Sciatic nerve (tissue), 2 donors: ENCODE measurements at places on chromosomes 4 and X.

GRCh38 chr4:98377559-98377958, 116.4 kb downstream of the RAP1GDS1 start:
- DNase-seq = no peak

DNA sequence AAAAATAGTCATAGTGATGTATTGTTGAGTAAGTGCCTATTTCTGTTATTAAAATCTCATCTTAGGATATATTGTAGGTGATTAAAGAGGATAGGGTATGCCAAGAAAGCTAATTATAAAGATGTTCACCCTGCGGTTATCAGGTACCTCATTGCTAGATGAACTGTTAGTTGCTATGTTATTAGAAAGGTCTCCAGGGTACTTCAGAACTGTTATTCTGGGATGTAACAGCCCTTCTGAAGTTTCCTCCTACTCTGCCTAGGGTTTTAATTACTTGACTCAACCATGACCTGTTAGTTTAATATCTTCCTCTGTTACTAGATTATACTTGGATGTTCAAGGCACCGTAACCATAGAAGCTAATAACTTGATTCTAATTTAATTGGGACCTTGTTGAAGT, 15.4 kb downstream of the TMPRSS11E start:
- DNase-seq = no peak

- no peak for DNase-seq
Measured at GRCh38 chr4:77229433-77229832, 72.4 kb downstream of the CCNG2 start.

GRCh38 chrX:110153896-110154295, 151.0 kb downstream of the TMEM164 start:
- no peak for DNase-seq

DNA sequence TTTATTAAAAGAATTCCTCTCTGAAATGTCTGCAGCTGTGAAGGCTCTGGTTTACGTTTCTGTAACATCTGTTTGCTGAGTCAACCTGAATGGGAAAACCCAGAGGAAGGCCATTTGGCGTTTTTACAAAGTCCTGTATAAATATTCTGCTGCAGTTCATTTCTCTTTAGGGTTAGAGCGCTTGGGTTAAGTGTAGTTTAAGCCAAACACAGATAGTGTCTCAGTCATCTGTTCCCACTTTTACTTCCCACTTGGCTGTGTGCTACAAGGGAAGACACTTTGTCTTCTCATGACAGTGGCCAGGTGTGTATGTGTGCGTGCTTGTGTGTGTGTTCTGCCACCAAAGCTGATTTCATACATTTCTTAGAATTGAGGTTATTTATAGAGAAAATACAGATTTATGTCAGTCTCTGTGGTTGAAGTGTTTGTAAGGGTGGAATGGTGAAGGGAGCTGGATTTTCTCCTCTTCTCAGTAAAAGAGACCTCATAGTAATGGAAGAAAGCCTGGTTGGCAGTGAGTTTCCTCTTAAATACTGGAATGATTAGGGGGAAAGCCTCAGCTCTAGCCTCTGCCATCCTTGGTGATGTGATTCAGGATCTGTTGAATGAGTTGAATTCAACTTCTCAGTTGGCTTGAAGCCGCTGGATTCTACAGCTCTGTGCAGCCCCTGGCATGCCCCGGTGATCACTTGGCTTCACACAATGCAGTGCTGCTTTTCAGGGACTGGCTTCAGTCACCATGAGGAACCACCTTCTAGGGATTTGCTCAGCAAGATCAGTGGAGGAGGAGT, 50.6 kb downstream of the JADE1 start:
- no peak for DNase-seq

DNA sequence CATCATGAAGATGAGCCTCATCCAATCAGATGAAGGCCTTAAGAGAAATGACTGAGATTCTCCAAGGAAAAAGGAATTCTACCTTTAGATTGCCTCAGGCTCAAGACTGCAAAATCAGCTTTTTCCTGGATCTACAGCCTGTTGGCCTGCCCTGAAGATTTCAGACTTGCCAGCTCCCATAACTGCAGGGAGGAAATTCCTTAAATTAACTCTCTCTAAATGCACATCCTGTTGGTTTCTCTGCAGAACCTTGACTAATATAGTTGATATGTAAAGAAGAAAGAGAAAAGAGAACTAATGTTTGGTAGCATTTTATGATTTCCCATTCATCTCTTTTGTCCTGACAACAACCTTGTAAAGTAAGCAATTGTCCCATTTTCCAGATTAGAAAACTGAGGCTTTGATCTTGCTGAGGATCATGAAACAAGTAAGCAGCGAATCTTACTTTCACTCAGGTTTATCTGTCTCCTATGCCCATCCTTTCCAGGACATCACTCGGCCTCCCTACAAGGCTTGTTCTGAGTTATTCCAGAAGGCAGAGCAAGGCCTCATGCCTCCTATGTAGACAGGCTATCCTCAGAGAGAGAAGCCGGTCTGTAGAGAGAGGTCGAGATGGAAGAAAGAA, 115.0 kb upstream of the LDB2 start:
- no peak for DNase-seq

DNA sequence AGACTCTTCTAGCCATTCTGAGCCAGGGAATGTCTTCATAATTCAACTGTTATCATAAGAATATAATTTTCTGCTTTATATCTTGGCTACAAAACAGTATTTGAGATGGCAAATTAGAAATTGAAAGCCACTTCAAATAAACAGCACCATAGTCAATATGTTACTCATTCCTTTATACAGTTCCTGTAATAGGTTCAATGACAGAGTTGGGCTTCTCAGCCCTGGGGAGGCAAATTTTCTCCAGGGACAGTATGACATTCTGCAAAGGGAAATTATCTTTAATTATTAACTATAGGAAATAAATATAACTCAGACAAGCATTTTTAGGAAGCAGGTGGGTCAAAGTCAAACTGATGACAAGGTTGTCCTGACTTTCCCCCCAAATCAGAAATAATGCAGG, 71.9 kb upstream of the RPS6KA6 start:
- DNase-seq = no peak

DNA sequence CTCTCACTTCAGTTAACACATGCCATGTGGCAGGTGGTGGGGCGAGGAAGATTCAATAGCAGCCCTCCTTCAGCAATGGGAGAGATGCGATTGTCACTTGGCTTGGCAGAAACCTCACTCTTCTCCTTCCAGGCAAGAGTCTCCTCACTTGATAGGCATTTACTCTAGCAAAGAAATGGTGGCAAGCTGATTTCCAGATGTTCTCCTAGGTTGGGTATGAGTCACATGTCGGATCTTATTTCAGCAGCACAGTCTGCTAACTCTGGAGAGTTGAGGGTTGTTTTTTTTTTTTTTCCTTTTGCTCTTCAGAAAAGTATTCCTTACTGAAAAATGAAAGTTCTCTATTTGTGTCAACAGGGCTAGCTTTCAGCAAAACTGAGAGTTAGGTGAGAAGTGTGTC, 119.5 kb upstream of the CHRDL1 start:
- no peak for DNase-seq

DNA sequence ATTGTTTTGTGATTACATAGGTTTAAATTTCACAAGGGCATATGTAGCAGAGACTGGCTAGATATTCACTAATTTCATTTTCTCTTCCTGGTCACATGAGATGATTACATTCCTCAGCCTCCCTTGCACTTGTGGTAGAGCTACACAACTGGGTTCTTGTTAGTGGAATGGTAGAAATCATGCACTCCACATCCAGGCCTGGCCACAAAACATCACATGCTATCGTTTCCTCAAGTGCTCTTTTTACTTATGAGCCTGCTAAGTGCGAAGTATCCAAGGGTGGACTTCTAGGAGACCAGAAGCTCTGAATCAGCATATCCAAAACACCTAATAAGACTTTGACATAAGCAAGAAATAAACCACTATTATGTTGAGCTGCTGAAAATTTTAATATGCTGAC, 26.4 kb upstream of the HPGDS start:
- DNase-seq = no peak

- DNase-seq = no peak
Measured at GRCh38 chr4:188008377-188008776, 12.8 kb downstream of the ZFP42 start.

- DNase-seq = no peak
Measured at GRCh38 chrX:28966331-28966730, 379.1 kb downstream of the IL1RAPL1 start.

- no peak for DNase-seq
Measured at GRCh38 chr4:188138227-188138626, 1.0 kb upstream of the TRIML1 start.

GRCh38 chr4:113141901-113142346, 92.5 kb downstream of the ANK2 start:
- no peak for DNase-seq

- DNase-seq = no peak
Measured at GRCh38 chr4:55989766-55990165, 41.0 kb downstream of the CEP135 start.

DNA sequence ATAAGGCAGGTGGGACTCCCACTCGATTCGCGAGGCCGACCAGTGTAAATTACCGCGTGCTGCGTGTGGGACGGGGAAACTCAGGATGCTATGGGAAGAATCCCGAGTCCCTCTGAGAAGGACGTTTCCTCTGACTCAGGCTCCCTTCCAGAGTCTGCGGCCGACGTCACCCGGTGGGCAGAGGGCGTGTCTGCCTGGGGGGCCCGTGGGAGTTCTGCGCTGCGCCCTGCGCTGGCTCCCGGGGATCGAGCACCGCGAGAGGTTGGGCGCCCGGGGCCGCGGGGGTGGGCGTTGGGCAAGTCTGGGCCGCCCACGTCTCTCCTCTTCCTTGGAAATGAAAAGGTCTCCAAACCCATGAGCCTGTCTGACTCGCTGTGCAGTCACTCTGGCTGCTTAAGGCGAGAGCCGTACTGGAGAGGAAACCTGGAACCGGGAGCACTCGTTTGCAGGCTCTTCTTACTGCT, 568 bp downstream of the NIPAL1 start:
- peak; percentile 82 for DNase-seq

DNA sequence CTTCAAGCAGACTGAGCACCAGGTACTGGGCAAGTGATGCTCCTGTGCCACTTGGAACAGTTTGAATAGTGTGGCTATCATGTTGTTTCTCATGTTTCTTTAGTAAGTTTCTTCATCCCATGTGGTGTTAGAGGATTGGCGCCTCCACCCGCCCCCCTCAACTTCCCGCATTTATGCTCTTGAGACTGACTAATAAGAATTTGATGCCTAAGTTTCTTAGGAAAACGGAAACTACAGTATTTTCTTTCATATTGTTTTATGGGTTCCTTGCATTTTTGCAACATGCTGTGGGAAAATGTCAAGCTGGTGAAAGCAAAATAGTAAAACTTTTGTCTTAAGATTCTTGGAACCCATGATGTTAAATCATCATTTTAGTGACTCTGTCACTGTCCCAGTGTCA, 101.2 kb upstream of the SLC4A4 start:
- DNase-seq = no peak

- DNase-seq = no peak
Measured at GRCh38 chr4:88533937-88534750, 10.6 kb upstream of the PYURF start.

DNA sequence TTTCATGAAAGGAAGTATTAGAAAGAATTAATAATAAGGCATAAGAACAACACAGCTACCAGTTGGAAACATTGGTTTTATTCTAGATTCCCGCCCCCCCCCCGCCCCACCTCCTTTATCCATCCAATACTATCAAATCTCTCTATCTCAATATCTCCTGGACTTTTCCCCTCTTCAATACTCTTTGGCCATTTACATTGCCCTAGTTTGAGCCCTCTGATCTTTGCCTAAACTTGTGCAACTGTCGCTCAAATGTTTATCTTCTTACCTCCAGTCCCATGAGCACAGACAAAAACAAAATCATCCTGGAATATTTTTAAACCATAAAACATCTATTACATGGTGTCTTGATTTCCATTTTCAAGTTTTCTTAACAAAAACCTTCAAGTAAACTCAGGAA, 488.2 kb downstream of the KLHL13 start:
- no peak for DNase-seq

GRCh38 chr4:6354119-6354518, 84.5 kb downstream of the WFS1 start:
- no peak for DNase-seq

- DNase-seq = no peak
Measured at GRCh38 chrX:34197946-34198345, 65.8 kb upstream of the FAM47A start.

DNA sequence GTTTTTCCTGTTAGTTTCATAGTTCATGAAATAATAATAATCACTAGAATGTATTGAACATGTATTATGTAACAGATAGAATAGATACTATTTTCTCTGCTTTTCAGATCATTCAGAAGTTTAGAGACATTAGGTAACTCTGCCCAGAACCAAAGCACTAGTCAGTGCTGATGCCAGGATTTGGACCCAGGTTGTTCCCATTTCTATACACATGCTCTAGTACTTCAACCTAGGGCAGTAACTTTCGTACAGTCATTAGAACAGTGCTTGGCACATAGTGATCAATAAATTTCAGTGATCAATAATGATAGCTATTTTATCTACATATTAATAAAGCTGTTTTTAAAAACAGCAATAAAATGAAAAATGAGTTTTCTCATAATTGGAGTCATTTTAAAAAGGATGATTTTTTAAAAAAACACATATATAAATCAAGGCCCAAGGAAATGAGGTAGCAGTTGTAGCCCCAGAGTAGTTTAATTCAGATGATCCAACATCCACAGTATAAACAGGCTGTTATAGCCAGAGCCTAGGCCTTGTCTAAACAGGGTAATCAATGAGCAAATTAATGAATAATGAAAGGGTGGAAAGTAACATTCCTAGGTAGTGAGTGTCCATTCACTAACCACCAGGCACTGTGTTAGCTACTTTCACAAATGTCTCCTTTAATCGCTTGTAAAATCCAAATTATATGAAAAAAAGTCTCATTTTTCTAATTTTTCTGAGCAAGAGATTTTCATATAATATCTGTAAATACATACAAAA, 25.6 kb downstream of the TXK start:
- DNase-seq = no peak

GRCh38 chr4:159608436-159608835, 505.6 kb downstream of the RAPGEF2 start:
- DNase-seq = no peak

GRCh38 chrX:46634577-46634976, 61.0 kb downstream of the CHST7 start:
- DNase-seq = no peak

GRCh38 chr4:21195682-21196081, 495.4 kb downstream of the PACRGL start:
- no peak for DNase-seq

- DNase-seq = no peak
Measured at GRCh38 chrX:123184866-123185276, 793 bp downstream of the GRIA3 start.

GRCh38 chr4:73705056-73705432, 35.3 kb upstream of the CXCL8 start:
- no peak for DNase-seq

GRCh38 chrX:68018248-68019203, 414.8 kb downstream of the OPHN1 start:
- DNase-seq = no peak

DNA sequence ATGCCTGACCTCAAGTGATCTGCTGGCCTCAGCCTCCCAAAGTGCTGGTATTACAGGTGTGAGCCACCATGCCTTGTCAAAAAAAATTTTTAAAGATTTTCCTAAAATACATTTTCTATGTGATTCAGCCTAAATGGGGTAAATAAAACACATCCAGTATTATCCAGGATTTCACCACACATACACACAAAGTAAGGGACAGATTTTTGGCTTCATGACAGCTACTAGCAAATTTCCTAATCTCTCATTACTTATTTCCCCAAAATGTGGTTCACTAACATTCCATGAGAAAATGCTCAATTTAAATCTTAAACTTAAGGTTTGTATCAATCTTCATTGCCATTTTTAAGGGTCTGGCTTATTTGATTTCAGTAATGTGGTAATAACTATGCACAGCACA, 348.5 kb upstream of the INTU start:
- DNase-seq = no peak
